ENCODE measurements at places on chromosomes 2 and 18. TPM values are rescaled to one million over a fixed set of nuclear protein-coding genes. Genes with fewer than 3 reads are reported as not detected.

Gene FAM110C
- 3.2 TPM for total RNA-seq

Gene POTEI
- total RNA-seq = 7.0 TPM

DNA sequence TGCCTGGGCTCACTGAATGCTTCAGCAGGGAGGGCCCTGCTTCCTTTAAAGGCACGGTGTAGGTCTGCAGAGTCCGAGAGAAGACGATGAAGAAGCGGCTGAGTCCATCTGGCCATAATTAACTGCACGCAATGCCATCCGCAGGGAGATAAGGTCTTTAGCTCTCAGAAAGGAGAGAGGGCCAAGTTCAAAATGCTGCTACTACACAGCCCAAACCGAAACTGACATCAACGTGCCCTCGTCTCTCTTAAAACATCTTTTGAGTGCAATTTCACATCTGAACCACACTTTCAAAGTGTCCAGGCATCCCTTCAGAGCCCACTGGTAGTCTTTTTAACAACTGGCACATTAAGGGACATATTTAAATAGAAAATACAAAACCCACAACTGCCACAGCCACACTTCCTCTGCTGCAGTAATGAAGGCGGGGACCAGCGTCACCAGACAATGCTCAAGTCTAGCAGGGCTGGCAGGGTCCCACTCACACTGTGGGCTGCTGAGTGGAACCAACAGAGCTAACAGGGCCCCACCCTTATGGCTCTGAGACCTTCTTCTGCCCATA lies 35.8 kb downstream of the ST3GAL5 start:
- DNase-seq = no peak

DNA sequence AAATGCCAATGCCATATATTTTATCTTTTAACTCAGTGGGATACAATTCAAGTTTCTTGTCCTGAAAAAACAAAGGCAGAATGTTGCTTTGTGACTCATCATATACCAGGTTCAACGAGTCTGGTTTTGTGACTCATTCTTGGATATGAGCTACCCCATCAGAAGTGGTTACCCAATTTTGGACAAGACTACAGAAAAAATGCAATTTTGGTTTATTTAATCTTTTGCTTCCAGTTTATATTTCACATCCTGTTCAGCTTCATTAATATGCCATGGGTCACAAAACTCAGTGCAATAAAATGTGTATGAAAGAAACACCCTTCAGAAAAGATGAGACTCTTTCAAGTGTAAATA lies 25.0 kb downstream of the FN1 start:
- DNase-seq = no peak

DNA sequence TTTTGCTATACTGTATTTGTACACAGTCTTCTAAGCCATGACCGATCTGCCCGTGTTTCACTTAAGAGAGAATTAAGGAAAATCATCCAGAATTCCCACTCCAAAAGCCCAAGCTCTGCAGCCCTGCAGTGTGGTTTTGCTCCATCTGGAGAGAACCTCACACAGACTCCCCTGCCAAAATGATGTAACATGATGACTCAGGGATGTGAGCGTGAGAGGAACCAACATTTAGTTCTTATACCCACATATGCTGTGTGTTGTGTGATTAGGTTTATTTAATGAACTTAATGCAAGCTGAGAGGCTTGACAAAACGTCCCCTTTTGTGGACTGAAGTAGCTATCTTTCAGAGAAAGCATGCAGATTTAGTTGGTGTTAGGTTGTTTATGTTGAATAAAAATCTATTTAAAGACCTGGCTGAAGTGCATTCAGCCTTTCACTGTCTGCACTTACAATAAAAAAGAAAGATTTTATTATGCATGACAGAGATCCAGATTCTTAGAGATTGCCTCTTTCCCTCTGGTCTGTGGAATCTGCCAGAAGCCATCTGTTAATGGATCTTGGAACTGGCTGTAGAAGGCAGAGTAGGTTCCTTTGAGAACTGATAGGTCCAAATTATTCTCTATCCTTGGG lies 6.3 kb downstream of the RAB12 start:
- DNase-seq = no peak

GRCh38 chr2:128260239-128261138 lies 58.2 kb downstream of the HS6ST1 start:
- no peak for DNase-seq

GRCh38 chr2:205670292-205670691 lies 12.0 kb upstream of the NRP2 start:
- no peak for DNase-seq

GRCh38 chr18:40371673-40372072 lies 1583.4 kb upstream of the PIK3C3 start:
- no peak for DNase-seq

DNA sequence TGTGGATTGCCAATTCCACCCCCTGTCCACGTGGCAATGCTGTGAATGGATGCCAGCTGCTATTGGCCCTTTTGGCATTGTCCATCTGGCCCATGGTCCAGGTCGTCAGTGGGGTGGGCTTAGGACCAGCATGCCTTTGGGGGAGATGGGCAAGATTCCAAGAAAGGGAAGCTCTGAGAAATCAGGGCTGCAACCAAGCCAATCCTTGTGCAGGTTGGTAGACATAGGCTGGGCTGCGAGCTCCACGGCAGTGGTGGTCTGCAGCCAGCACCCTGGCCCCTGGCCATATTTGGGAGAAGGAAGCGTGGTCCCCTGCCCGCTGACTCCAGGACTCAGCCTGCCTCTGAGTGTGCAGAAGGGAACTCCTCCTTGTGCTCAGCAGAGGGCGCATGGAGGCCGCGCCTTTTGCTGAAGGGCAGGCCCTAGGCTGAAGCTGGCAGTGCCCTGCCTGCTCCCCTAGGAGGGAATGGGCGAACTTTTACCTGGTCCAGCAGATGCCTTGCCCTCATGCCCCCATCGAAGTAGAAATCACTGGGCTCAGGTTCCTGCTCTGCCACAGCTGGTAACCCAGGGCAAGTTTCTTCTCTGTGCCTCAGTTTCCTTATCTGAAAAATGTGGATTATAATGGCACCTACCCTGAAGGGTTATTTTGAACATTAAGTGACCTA lies 5.4 kb downstream of the SPR start:
- DNase-seq = peak; percentile 70

- DNase-seq = no peak
Observed at GRCh38 chr2:65605743-65606058, 173.3 kb upstream of the SPRED2 start.
